ENCODE measurements at places on chromosomes 3 and 15.

- DNase-seq = no peak
Measured at GRCh38 chr3:8103954-8104353, 397.7 kb upstream of the LMCD1 start.

DNA sequence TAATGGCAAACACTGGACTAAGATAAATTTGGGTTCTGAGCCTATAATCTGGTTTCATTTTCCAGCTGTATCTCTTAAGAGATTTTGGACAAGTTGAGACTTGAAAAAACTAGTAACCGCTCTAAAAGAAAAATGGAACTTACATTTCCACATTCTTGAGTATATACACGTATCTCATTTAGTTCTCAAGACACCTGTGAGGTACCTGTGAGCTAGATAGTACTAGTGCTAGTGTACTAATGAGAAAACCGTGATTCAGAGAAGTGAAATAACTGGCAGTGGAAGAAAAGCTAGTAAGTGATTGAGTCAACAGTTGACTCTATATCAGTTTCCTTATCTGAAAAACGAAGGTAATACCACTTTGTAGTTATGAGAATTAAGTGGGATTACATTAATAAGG, 62.2 kb upstream of the PAQR5 start:
- no peak for DNase-seq

GRCh38 chr15:100705841-100706240, 103.5 kb downstream of the ASB7 start:
- no peak for DNase-seq

DNA sequence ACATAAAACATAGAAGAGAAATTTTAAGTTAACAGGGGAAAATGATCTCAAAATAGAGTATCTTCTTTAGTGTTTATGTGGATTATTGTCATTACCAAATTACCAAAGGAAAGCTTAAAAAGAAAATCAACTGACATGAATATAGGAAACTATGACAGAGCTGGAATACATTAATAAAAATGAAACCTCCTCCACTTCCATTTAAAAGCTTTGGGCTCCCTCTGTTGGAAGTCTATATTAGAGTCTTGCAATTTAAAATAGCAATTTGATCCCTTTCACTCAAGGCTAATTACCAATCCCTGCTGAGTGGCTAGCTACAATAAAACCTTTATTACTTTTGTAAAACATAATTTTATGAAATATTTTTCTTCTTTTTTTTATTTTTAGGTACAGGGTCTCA, 61.4 kb upstream of the IMPG2 start:
- peak; percentile 11 for DNase-seq

GRCh38 chr3:129425213-129425612, 3.2 kb downstream of the EFCAB12 start:
- no peak for DNase-seq

- DNase-seq = no peak
Measured at GRCh38 chr3:35677797-35678196, 38.5 kb downstream of the ARPP21 start.

Data from brain (organoid and tissue), 16 donors.